ENCODE measurements at places on chromosomes 2 and 18.

DNA sequence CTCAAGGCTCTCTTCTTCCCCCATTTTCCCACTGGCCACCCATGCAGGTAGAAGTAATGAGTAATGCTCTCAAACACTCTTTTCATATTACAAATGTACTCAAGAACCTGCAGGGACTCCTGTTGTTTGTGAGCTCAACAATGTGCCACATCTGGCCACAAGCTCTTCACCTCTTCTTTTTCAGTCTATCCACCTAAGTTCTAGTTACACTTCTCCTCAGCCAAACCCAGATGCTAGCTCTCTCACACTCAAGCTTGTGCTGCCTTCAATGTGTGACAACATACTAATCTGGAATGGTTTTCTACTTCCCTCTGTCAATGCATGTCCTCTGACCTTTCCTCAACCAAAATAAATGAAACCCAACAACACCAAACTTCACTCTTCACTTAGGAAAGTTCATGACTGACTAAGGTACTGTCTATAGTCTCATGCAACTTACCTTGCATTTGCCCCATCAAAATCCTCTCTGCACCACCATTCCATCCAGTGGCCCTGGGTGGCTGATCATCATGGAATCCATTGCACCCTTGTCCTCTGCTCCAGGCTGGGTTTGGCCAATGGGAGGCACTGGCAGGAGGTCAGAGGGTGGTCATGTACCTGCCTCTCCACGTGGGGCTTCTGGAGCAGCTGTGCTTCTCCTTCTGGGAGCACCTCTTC is 5.3 kb upstream of the IL18R1 start:
- no peak for DNase-seq

DNA sequence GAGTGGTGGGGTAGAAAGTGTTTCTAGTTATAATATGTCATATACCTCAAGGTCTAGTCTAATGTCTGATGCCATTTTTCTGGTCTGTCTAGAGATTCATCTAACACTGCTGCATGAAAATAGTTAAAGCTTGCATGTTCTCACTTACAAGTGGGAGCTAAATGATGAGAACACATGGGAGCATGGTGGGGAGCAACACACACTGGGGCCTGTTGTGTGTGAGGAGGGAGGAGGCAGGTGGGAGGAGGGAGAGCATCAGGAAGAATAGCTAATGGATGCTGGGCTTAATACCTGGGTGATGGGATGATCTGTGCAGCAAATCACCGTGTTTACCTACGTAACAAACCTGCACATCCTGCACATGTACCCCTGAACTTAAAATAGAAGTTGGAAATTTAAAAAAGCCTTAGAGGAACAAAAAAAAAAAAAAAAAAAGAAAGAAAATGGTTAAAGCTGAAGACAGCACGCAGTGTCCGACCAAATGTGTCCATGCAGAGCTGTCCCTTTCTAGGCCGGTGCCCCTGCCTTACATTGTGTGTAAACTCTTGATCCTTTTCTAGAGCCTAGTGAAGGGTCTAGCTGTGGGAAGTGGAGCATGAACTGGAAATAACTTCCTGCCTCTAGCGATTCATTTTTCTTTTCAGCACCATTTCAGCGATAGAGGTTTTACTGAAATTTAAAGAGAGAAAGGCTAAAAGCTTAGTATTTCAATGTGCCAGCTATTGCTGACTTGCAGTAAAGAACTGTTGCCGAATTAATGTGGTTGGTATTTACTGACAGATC is 94.0 kb downstream of the FMNL2 start:
- DNase-seq, result no peak

DNA sequence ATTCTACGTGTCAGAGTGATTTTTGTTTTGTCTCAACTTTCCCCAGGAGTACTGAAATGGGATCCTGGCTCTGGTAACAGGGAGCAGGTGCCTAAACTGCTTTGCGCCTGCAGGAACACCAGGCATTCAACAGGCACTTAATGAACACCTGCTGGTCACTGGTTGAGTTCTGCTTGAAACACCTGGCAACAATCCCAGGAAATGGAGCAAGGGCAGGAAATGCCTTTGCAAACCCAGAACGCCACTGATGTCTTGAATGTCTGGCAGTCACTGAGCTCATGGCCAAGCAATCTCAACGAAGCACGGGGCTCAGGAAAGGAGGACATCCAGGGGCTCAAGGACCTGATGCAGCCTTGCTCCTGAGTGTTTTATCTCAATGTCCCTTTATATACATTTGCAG is 360.0 kb upstream of the RAB6C start:
- no peak for DNase-seq

DNA sequence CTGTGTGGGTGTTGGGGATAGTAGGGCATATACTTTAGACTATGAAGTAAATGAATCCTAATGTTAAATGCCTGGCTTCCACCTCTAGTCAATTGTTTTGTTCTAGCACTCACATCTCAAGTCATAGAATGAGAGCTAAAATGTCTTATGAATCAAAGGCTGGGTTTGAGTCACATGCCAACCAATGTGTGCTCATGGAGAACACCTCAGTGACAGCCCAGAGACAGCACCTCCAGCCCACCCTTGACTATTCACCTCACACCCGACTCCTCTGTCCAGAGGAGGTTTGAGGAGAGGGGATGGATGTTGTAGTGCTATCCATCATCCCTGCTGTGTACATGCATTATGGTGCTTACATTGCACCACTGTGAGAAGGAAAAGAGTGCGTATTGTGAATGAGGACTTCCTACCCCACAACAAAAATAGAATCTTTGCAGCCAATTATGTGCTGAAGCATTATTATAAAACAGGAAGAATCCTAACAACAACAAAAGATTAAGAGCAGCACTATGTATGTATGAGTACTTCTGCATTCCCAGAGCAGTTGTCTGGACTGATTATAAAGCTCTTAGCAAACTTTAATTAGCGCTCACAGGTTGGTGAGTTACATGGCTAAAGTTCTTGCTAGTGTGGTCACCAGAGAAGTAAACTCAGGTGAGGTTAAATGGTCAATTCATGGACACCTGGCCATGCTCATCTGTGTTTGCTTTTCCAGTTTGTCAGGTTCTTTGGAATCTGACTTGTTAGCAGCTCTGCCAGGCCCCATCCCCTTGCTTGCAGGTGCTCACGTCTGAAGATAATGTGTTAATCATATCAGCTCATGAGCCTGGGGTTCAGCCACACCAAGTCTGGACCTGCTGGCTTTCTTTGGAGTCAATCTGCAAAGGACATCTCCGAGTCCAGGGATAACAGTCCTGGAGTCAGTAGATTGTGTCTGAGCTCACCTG is 55.3 kb upstream of the NABP1 start:
- no peak for DNase-seq
